Stimulated activated CD4-positive, alpha-beta T cell treated with anti-CD3 and anti-CD28 coated beads, Interleukin-2, amount 100 ng/mL, for 48 hours (primary cell): ENCODE measurements at places on chromosomes 5 and 9.

DNA sequence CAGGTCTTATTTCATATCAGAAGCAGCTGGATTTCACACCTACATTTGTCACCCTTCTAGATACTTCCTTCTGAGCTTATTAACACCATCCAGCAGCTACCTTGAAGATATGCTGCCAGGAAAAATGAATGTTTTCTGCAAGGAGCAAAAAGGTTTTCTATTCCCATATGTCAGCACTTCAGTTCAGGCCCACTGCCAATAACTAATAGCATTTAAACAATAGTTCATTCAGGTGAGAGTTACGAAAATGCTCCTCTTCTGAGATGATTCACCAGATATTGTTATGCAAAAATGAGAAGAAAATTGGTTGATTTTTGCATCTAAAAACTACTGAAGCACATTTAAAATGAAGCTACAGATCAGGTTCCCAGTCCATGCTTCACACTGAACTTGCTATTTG is 56.4 kb upstream of the ISL1 start:
- DNase-seq = no peak

- DNase-seq = no peak
These were observed 158.6 kb upstream of the ARRDC3 start for GRCh38 chr5:91541696-91542095.

DNA sequence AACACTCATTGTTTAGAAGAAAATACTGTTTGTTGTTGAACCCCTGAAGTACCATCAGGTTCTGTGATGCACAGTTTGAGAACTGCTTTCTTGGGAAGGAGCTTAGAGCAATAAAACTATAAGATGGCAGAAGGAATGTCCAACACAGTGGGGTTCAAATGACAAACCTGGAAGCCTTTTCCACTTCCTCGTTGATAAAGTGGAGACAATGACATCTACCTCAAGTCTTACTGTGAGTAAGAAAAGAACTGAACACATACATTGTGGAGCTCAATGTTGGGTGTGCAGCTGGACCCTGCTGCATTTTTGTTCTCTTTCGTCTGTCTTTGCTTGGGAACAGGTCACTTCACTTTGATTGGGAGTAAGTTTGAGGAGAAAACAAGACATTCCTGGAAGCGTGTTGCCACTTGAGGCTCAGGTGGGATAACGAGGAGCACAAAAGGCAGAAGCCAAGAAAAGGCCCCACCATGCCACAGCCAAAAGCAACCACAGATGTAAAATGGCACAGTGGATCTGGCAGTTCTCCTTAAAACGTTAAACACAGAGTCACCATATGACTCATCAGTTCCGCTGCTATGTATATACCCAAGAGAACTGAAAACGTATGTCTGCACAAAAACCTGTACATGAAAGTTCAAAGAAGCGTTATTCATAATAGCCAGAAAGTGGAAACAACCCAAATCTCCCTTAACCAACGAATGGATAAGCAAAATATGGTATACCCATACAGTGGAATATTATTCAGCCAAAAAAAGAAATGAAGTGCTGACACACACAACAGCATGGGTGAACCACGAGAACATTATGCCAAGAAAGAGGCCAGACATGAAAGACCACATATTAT is 42.9 kb upstream of the SUB1 start:
- DNase-seq = peak; percentile 26

DNA sequence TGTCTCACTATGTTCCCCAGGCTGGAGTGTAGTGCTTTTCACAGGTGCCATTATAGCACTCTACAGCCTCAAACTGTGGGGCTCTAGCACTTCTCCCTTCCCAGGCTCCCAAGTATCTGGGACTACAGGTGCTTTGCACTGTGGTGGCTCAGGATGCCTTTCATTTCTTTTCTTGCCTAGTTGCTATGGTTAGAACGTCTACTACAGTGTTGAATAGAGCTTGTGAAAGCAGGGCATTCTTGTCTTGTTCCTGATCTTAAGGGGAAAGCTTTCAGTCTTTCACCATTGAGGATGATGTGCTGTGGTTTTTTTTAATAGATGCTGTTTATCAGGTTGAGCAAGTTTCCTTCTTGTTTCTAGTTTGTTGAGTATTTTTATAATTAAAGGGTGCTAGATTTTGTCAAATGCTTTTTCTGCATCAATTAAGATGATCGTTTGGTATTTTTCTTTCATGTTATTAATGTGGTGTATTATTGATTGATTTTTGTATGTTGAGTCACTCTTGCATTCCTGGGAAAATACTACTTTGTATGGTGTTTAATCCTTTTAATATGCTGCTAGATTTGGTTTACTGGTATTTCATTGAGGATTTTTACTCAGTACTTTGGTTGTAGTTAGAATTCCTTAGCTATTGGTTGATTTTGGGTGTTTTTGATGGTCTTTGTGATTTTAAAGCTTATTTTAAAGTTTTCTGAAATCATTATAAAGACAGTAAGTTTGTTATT is 35.6 kb downstream of the GPBP1 start:
- no peak for DNase-seq

DNA sequence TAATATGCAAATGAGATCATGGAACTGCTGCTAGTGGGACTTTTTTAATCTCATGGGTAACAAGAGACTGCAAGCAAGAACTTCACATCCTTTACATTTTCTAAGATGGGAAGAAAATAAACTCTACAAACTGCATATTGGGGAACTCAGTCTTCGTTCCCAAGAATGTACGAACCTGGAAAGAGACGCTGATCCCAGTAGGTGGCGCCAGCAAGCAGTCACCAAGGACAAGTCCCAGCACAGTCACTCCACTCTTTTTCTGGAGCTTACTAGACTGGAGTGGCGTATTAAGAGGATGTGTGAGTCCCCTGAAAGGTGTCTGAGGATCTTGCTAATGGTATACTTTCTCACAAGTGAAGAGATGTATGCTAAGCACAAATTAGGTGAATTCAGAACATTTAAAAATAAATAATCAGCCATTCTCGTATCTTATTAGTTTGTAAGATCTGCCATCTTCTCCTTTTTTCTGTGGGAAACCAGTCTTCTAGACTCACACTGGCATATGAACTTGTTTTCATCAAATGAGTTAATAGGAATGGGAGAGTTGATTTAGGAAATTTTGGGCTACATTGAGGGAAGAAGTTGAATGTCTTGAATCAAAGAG is 16.0 kb upstream of the PUM3 start:
- peak; percentile 40 for DNase-seq

DNA sequence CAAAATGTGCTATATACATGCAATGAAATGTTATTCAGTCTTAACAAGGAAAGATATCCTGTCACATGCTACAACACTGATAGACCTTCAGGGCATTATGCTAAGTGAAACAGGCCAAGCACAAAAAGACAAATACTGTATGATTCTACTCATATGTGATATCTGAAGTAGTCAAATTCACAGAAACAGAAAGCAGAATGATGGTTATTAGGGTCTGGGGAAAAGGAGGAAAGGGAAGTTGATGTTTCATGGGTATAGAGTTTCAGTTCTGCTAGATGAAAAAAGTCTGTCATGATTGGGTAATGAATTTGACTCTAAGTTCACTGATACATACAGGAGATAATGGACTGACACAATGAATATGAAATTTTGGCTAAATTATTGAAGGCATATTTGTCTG is 11.2 kb upstream of the RIC1 start:
- DNase-seq = no peak

DNA sequence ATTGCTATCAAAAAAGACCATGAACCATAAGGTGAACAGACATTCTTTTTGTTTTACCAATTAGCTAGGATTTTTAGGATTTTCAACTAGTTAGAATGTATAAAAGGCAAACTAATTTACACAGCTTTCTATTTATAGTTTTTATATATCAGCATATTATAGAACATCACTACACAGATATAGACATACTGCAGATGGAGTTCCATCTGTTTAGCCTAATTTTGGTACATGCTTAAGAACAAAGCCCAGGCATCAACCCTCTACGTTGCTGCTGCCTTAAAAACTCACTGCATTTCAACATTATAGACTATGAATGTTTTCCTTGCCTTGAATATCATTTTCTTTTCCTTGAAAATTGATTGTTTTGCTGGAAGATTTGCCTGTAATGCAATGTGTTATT is 2227.5 kb upstream of the C9orf72 start:
- DNase-seq = no peak

GRCh38 chr5:91794856-91795548 is 411.9 kb upstream of the ARRDC3 start:
- no peak for DNase-seq

DNA sequence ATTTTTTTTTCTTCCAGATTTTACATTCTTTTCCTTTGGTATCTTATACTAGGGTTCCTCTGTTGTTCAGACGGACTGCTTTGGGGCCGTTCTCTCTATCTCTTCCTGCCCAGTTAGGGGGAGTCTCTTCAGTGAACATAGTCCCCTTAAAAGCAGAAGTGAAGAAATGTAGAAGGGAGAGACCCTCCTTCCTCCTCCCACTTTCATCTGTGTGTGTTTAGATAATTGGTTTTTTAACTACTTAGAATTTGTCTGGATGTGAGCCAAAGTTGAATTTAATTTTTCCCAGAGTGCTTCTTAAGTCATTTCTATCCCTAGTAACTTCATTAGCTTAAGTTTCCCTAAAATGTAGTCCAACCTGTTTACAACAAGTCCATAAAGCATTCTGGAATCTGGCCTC is 167.5 kb downstream of the HACD4 start:
- no peak for DNase-seq

GRCh38 chr5:56159521-56159947 is 73.6 kb downstream of the ANKRD55 start:
- DNase-seq = no peak

DNA sequence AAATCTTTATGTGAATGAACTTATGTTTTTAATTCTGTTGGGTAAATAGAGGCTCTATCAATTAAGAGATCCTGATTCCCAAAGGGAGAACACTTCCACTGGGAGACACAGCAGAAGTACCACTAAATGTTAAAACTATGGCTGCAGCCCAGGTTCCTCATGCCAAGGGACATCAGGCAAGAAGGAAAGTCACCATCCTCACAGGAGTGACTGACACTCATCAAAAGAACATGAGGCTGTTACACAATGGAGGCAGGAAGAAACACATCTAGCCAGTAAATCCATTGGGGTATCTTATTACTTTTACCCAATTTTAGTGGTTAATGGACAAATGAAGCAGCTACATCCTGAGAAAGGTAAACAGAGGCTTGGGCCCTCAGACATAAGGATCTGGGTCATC is 94.4 kb downstream of the MAPKAP1 start:
- DNase-seq = no peak

GRCh38 chr9:84597131-84597530 is 72.4 kb upstream of the NTRK2 start:
- no peak for DNase-seq

GRCh38 chr9:35272989-35273388 is 111.2 kb downstream of the UNC13B start:
- no peak for DNase-seq

DNA sequence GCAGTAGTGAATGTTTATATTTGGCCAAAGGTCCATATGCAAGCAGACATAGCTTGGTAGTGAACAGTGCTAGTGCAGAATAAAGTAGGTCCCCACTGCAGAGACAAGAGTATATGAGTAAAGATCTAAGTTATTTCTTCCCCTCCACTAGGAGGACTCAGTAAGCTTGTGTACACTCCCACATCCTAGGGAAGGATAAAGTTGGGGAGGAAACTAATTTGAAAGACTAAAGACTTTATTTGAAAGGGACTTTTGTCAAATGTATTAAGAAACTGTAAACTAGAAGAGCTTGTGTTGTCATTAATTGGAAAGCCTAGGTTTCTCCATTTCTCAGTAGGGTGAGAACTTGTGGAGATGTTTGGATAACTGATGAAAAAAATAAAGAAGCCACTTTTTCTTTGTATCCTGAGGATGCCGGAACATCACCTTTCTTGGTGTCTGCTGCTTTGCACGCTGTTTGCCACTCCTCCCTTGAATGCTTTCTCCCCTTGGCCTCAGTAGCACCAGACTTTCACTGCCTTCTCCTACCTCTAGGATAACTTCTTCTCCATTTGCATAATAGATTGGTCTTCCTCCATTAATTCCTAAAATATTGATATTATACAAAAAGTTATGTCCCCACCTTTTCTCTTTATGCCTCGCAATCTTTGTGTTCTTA is 329.0 kb downstream of the PARP8 start:
- no peak for DNase-seq

DNA sequence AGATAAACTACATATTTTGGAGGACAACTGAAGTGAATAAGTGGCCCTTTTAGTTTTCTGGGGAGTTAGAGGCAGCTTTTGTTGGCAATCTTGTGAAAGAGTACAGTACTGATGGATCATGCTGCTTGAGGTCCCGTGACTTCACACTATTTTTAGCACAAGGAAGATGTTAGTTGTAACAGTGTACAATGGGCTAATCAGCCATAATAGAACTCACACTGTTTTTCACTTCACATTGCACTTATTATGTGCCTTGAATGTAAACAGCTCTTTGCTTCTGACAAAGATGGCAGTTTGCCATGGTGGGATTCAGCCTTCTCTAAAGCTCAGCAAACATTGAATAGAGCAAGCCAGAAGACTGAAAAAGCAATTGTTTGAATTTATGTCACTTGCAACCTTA is 176.7 kb upstream of the ZNF608 start:
- DNase-seq = no peak

GRCh38 chr5:130762031-130762430 is 403.0 kb downstream of the HINT1 start:
- no peak for DNase-seq

GRCh38 chr5:154937186-154937717 is 759 bp downstream of the GEMIN5 start:
- DNase-seq = no peak

DNA sequence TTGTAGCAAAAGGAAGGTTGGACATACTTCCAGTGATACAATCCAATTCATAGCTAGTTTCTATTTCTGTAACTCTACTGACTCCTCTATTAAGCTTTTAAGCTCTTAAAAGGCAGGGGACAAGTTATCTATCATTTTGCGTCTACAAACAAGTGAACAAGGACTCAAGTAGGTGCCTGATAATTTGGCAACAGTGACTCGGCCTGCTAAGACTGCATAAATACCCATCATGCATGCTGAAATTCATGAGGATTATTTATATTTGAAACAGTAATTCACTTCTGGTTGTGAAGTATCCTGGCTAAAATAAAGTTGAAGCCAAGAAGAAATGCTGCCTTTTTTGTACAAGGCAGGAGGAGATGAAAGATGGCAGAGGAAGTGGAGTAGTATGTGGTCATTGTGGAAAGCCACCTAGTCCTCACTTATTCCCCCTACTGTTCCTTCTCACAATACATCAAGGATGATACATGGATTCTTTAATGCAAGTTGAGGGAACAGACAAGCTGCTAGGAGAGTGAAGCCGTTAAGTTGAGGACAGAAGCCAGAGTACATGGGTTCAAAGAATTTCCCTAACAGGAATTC is 74.0 kb downstream of the MRPS27 start:
- DNase-seq = no peak

GRCh38 chr5:175542232-175542965 is 64.0 kb downstream of the SFXN1 start:
- no peak for DNase-seq

DNA sequence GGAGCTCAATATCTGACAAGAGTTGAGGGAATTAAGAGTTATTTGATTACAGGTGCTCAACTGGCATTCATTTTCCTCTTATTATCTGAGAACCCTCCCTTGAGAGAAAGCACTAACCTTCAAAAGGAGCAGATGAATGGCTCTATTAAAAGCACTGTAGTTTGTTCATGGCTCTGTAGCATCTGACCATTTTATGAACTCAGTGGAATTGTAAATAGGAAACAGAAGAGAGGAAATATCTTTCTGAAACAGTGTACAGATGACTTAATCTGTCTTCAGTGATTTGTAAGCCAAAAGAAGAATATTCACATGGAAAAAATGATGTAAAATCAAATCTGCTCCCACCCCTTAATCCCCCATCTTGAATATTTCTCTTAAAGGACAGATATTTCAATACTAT is 810.4 kb upstream of the GRAMD2B start:
- DNase-seq = no peak

- no peak for DNase-seq
These were observed 42.5 kb downstream of the KLHL3 start for GRCh38 chr5:137693307-137693950.
